Stimulated activated CD4-positive, alpha-beta T cell treated with anti-CD3 and anti-CD28 coated beads, Interleukin-15, amount 100 ng/mL, for 48 hours (primary cell): ENCODE measurements at places on chromosomes 5 and 9.
A peak's percentile ranks its signal among the peaks of the same experiment; 100 is the strongest.

DNA sequence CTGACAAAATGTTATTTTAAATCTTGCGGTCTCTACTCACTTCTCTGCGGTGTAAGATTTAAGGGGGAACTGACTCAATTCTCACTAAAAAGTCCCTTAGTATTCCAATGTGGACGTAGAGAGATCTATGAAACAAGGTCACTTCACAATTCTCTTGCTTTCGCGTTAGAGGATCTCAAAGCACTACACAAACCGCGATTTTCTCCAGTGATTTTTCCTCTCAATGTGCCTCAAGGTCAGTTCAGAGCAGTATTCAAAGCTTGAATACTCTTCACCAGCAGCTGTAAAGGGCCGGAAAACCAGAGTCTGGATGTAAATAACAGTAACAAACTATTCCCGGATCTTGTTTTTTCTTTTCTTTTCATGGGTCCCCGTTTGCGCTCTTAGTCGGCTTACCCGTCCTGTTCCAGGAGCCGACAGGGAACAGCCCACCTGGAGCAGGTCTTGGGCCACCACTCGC is 128.2 kb downstream of the TMEM161B start:
- DNase-seq = no peak

DNA sequence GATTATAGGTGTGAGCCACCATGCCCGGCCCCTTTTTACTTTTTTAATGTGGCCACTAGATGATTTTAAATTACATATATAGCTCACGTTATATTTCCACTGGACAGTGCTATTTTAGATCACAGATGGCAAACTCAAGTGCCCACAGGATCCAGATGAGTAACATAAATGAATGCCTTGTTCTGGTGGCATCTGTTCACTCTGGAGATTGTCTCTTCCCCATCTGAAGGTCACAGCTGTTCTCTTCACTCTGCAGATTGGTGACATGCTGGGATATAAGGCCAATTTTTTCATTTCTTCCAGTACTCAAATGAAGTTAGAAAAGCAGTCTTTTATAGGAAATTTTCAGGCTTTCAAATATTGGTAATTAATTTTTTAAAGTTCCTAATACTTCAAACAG is 160.1 kb downstream of the DOCK8 start:
- DNase-seq = no peak

DNA sequence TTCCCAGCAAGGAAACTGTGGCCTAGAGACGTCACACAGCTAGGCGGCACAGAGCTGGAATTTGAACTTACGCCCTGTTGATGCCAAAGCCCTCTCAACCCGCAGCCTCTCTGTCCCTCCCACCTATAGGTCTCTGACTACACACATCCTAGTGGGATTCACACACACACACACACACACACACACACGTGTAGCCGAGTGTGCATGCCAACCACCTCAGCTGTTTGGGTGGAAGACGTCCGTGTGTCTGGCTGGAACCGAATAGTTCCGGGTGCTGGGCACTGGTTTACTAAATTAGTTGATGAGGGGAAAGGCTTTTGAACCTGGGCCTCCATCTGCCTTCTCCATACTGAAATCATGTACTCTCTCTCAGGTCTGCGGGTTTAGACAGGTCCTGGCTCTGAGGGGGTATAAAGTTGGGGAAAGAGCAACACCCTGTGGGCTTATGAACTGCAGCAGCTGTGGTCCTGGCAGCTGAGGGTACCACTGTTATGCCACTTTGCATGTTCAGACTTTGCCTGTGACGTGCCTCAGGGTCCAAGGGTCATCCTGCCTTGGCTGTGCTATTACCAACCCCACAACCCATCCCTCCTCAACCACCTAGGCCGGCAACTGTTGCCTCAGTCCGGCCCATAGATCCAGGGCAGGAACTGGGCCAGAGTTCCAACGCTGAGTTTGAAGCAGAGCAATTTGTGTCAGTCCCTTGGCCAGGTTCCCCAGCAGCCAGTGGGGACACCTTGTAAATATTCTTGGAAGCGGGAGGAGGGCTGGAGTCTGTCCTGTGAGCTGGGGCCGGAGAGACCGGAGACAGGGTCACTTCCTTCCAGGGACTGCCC is 50.5 kb downstream of the PSD2 start:
- DNase-seq = no peak

GRCh38 chr9:131603199-131603598 is 57.9 kb downstream of the PRRT1B start:
- DNase-seq = no peak

DNA sequence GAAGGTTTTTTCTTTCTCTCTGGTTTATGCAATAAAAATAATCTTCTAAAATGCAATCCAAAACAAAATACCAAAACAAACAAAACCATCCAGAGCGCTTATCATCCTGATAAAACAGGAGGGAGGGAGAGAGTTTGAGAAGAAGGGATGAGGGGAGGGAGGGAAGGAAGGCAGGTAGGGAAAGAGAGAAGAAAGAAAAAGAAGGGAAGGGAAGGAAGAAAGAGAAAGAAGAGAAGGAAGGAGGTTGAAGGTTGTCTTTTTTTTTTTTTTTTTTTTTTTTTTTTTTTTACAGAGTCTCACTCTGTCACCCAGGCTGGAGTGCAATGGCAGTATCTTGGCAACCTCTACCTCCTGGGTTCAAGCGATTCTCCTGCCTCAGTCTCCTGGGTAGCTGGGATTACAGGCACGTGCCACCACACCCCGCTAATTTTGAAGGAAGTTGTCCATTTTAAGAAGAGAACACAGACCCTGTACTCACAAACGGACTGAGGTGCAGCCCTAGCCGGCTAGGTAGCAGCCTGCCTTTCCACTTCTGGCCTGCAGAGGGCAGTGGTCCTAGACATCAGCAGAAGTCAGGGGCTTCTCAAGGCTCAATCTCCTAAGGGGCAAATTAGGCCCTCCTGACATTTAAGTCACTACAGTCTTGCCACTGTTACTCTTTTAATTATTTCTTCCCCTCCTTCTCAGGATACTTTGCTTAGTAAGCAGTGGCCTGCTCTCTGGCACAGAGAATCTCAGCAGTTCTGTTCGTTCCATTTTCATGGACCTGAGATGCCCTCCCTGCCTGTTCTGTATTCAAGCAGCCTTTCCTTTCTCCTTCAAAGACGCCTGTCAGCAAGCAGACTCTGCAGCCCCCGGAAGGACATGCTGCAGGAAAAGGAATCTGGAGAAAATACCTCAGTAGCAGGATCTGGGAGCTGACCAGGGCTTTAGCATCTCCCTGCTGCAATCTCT is 76.4 kb downstream of the EPB41L4B start:
- peak; percentile 34 for DNase-seq

DNA sequence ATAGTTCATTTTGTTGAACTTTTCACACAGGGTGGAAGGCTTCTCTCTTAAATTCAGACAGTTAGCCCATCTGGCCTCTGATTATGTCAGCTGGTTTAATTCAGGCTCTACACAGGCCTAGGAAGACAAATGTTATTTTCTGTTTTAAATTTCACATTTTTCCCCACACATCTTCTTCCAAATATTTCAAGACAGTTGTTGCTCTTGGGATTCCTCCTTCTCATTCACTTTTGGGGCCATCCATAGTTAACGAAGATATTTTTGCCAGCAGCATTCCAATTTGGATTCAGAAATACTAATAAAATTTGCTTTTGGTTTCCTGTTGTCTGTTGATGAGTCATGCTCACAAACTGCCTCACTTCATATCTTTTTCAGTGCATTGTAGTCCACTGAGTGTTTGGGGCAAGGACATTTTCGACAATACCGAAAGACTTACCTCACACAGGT is 475.4 kb downstream of the DMAC1 start:
- DNase-seq = no peak

- DNase-seq = no peak
Observed at GRCh38 chr5:95962785-95963184, 1.1 kb upstream of the ELL2 start.

GRCh38 chr5:172534229-172535107 is 80.1 kb upstream of the SH3PXD2B start:
- no peak for DNase-seq

- DNase-seq = peak; percentile 56
Observed at GRCh38 chr5:179550511-179551342, at the start of gene RUFY1. TSS of gene RUFY1 (plus strand) at chr5:179550554. CDS start at chr5:179550570, 16 bp downstream.

DNA sequence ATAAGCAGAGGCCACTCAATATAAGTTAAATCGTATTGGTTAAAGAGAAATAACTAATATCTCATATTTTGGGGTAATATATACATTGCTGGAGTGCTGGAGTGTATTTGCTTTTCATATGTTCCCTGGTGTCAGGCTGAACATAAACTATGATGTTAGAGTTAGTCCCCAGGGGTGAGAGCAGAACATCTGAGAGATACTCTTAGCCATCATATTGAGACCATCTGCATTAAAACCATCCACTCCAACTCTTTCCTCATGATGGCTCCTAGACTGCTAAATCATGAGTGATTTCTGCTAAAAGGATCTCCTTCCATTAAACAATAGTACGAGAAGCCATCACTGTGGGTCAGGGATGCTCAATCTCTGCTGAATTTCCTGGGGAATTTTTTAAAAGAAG is 436.2 kb downstream of the DTWD2 start:
- DNase-seq = no peak
